ENCODE measurements at places on chromosomes 4 and X.

GRCh38 chr4:122119739-122120138, 32.4 kb upstream of the BLTP1 start:
- no peak for DNase-seq

DNA sequence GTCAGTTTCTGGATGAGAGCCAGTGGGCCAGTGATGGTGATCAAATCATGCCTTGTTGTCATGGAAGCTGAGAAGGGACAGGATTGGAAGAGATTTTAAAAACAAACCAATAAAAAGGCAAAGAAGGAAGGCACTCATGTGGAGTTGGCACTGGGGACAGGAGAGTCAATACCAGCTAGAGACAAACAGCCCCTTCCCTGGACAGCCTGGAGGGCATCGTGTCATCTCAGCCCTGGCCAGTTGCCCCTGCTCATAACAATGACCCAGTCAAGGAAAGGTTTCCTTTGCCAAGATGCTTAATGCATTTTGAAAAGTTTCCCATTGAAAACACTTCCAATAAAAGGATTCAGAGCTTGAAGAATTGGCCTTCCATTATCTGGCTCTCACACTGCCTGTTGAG, 55.5 kb downstream of the SCML1 start:
- no peak for DNase-seq

GRCh38 chrX:11778230-11778629, 20.2 kb downstream of the MSL3 start:
- DNase-seq: no peak

DNA sequence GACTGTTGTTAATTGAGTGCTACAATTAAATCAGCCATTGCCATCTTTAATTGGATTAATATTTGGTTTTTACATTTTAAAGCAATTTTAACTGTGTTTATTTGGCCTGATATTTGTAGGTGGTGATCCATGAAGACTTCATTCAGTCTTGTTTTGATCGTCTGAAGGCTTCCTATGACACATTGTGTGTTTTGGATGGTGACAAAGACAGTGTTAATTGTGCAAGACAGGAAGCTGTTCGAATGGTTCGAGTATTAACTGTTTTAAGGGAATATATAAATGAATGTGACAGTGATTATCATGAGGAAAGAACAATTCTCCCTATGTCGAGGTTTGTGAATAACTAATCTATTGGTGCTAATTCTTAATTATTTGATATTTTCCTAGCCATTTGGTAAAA, 82.6 kb downstream of the USP9X start:
- no peak for DNase-seq

GRCh38 chr4:160562661-160563060, 1459.8 kb downstream of the RAPGEF2 start:
- no peak for DNase-seq

DNA sequence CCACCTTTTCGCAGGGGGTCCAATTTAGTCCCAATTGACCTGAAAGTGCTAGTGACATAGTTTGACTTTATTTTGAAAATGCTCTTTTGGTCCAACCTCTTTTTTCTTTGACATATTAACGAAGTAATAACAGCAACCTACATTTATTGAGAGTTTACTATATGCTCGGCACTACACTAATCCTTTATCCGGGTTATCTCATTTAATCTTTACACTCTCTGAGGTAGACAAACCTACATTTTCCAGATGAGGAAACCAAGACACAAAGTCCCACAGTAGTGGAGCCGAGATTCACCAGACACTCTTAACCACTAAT, 307 bp upstream of the ATRX start:
- no peak for DNase-seq

- DNase-seq: no peak
Observed at GRCh38 chr4:184329235-184329634, 111.6 kb upstream of the ENPP6 start.

DNA sequence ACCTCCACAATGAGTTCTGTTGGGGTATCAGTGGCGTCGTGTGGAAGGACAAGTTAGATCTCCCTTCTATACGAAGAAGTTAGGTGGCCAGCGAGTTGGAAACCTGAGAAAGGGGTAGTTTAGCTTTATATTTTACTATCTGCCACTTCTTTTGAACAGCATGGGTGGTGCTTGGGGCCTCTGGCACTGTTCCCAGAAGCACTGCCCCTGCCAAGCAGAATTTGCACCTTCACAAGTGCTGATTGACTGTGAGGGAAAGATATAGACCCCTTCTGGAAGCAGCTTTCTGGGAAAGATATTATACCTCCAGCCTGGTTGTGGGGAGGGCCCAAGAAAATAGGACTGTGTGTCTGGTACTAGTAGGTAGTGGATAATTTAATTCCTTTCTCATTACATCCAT, 246.9 kb downstream of the FBXO8 start:
- no peak for DNase-seq

- DNase-seq: no peak
Observed at GRCh38 chr4:122716825-122717448, 15.6 kb upstream of the BBS12 start.

DNA sequence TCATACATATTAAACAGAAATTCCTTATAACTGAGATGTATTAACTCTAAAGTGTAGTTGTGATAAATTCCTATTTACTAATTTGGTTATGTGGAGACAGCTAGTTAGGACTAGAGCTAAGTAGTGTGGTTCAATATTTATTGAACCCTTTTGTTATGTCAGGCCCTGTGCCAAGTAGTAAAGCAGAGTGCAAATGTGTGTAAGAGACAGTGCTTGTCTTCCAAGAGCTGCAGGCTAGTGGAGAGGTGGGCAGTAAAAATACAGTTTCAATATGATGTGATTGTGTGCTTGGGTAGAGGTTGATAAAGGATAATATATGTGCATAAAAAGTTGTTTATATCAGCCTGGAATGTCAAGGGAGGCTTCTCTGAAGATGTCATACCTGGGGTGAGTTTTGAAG, 80.0 kb downstream of the TBC1D19 start:
- DNase-seq: no peak

DNA sequence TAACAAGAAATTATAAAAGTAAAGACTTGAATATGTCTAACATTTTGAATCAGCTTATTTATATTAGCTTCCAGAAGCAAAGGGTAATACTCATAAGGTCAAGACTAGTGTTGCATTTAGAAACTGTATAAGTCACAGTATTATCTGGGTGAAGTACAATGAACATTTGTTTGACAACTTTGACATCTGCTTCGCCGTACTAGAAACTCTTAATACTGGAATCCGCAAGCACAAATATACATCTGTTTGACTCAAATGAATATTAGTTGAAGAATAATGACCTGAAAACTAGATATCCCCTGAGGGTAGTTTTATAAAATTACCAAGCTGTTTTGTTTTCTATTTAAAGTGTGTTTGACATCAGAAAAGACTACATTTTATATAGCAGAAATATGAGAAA, 135.4 kb upstream of the ATOH1 start:
- no peak for DNase-seq

DNA sequence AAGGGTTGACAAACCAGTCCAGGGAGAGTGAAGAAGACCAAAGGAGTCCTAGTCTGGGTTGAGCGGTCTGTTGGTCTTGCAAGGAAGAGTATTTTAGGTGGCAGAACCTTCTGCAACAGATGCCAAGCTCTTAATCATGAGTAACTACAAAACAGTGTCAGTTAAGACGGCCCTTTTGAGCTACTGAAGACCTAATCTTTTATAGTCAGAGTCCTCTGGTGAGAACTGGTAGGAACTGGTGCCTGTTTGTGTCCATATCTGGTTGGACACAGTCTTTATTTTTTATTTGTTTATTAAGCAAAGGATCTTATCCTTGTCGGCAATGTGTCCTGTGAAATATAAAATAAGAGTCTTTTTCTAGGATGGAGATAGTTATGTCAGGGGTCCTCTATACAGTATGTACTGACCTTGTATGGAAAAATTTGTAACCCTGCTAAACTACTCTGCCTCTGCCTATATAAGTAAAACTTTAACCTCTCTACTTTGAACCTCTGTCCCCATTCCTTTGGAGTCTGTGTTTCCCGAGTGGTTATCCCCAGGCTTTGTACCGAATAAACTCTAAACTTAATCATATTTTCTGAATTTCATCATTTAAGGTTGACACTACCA, 47.1 kb downstream of the FAM13A start:
- no peak for DNase-seq

GRCh38 chr4:95939141-95939540, 99.2 kb downstream of the PDHA2 start:
- no peak for DNase-seq

GRCh38 chr4:12137575-12137974, 708.9 kb upstream of the HS3ST1 start:
- no peak for DNase-seq

DNA sequence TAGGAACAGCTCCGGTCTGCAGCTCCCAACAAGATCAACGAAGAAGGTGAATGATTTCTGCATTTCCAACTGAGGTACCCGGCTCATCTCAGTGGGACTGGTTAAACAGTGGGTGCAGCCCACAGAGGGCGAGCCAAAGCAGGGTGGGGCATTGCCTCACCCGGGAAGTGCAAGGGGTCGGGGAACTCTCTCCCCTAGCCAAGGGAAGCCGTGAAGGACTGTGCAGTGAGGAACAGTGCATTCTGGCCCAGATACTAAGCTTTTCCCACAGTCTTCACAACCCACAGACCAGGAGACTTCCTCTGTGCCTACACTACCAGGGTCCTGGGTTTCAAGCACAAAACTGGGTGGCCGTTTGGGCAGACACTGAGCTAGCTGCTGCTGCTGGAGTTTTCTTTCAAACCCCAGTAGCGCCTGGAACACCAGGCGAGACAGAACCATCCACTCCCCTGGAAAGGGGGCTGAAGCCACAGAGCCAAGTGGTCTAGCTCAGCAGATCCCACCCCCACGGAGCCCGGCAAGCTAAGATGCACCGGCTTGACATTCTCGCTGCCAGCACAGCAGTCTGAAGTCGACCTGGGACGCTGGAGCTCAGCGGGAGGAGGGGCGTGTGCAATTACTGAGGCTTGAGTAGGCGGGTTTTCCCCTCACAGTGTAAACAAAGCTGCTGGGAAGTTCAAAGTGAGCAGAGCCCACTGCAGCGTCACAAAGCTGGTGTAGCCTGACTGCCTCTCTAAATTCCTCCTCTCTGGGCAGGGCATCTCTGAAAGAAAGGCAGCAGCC, 84.6 kb downstream of the THOC2 start:
- peak; percentile 41 for DNase-seq

- DNase-seq: no peak
Observed at GRCh38 chr4:88752076-88752463, 54.4 kb upstream of the NAP1L5 start.

DNA sequence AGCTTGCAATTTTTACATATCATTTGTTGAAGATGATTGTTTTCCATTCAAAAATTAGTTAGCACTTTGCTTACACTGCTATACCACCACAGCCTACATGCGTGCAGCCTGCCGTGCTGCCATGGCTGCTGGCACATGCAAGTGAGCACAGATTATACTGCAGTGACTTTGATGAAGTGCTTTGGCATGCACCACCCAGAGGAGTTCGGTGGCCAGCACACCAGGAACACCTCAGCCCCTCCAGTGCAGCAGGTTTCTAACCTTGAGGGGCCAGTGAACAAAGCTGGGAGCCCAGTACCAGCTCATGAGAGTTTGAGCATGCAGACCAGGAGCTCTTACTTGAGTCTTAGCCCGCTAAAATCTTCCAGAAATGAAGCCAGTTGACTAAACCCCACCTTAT, 431.5 kb downstream of the DACH2 start:
- DNase-seq: no peak

GRCh38 chr4:8260656-8261111, 8.9 kb upstream of the HTRA3 start:
- no peak for DNase-seq

- no peak for DNase-seq
Observed at GRCh38 chr4:126991965-126992364, 640.8 kb upstream of the INTU start.

DNA sequence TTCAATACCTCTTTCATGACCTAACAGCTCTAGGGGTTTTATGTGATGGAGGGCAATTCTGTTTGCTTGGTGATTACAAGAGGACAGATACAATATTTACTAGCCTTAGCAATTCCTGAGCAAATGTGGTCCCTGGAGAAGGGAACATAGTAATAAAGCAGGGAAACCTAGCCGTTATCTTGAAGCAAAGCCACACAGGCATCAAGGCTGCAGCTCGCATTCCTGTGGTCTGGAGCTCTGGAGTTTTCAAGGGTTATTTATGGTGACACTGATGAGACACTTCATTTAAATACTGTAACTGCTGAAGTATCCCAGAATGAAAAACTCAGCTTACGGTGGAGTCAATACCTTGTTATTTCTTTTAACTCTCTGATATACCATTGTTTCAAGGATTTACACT, 66.8 kb downstream of the AFF2 start:
- peak; percentile 21 for DNase-seq

DNA sequence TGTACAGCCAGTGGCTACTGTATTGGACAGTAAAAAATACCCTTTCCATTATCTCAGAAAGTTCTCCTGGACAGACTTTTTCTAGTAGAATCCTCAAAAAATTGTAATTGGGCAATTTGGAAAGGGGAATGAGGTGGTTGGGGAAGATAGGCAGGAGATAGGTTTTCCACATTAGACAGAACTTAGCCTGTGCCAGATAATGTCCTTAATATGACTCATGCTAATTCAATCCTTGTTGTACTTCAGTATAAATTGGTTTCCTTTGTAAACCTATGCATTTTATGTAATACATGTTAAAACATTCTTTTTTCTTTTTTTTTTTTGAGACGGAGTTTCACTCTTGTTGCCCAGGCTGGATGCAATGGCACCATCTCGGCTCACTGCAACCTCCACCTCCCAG, 8.9 kb downstream of the EIF4E start:
- no peak for DNase-seq

- no peak for DNase-seq
Observed at GRCh38 chr4:7358100-7358735, 76.5 kb downstream of the PSAPL1 start.

DNA sequence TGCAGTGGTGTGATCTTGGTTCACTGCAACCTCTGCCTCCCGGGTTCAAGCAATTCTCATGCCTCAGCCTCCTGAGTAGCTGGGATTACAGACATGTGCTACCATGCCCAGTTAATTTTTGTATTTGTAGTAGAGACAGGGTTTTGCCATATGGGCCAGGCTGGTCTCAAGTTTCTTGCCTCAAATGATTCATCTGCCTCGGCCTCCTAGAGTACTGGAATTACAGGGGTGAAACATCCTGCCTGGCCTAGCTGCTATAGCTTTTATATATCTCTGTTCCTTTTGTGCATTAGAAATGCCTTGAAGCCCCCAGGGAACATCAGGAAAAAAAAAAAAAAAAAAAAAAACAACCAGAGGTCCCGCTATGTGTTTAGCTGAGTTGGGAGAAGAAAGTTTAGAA, 34.8 kb downstream of the UBE2K start:
- DNase-seq: no peak

- no peak for DNase-seq
Observed at GRCh38 chr4:27692868-27693634, 832.4 kb downstream of the STIM2 start.

- DNase-seq: no peak
Observed at GRCh38 chr4:11469650-11470437, 41.1 kb upstream of the HS3ST1 start.

DNA sequence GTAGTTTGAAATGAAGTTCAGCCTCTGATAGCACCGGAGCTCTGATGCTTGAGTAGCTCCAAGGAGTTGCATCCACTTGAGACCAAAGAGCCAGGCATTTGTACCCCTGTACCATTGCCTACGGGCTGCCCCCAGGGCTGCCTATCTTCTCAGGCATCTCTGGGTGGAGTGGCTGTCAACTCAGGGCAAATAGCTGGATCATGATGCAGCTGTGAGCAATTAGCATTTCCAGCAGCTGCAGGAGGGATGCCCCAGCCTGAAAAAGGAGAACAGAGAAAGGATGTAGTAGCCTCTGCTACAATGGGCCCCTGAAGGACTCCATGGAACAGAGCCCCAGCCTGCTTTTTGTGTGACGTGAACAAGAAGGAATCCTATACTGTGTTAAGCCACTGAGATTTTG, 492.6 kb downstream of the BCOR start:
- DNase-seq: peak; percentile 31

- DNase-seq: no peak
Observed at GRCh38 chr4:10225096-10225495, 108.5 kb upstream of the WDR1 start.

All from femur (tissue), 1 donor.